CD4-positive, alpha-beta T cell treated with Interleukin-10 for 1 hour (primary cell): ENCODE measurements at places on chromosomes 16 and 17.

DNA sequence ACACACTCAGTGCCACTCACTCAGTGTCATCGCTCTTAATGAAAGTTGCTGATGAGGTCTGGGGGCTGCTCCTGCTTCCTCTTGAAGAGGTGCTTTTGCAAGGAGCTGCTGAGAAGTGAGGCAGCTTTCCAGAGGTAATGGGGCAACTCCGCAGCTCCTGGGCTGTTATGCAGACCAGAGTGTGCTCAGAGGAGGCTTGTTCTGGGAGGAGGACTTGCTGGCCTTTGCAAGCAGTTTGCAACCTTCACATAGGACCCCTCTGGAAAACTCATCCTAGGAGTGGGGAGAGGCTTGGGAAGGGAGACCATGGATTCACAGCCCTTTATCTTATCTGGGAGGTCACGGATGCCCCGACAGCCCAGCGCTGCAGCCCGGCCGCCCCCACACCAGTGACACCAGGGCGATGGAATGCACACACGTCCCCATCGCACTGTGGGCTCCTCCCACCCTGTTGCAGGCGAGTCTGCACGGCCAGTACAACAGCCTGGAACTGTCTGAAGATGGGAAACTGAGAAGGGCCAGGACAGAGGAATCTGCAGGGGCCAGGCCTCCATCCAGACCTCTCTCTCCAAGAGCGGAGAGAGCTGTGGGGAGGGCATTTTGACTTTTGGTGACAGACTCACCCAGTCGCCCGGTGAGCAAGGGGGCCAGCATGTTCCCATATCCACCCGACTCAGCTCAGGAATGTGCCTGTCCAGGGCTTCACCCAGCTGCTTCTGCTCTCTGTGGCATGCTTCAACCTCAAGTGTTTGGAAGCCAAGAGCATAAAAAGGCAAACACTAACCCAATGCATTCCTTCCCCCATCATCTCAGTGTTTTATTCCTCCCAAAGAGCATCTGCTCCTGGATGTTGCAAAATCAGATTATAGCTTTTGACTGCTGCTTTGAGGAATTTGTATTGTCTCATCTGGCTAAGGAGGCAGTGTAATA, 78.6 kb upstream of the ZNF469 start:
- DNase-seq: no peak

- DNase-seq: no peak
Observed at GRCh38 chr17:68800751-68801150, 154.4 kb downstream of the ABCA8 start.

DNA sequence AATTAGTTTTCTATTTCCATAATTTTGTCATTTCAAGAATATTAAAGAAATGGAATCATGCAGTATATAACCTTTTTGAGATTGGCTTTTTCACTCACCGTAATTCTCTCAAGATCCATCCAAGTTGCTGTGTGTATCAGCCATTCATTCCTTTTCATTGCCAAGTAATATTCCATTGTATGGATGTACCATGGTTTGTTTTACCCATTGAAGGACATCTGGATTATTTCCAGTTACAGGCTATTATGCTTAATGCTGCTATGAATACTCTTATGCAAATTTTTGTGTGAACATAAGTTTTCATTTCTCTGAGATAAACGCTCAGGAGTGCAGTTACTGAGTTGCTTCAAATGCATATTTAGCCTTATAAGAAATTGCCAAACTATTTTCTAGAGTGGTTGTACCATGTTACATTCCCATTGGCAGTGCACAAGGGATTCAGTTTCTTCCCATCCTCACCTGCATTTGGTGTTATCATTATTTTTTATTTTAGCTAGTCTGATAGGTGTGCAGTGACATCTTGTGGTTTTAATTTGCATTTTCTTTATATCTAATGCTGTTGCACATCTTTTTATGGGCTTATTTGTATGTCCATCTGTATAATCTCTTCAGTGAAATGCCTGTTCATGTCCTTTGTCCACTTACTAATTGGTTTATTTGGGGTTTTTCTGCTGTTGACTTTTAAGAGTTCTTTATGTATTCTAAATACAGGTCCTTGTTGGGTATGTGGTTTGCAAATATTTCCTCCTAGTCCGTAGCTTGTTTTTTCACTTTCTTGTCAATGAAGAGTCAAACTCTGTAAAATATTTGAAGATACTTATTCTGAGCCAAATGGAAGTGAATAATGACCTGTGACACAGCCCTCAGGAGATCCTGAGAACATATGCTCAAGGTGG, 32.7 kb downstream of the BMERB1 start:
- DNase-seq: peak; percentile 13

DNA sequence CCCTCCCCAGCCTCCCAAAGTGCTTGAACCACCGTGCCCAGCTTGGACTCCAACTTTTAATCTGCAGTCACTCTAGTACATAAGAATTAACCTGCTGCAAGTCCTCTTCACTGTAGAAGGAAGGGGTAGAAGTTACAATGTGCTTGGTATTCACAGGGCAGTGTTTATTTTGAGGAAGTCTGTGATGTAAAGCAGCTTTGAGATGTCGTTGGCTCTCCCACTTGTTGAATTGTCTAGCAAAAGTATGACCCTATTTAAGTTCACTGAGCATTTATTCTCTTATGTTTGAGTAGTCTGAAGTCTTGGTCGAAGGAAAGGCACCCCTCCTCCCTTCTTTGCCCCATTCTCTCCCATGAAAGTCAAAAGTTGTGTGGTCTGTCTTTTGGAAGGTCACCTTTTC, 28.2 kb downstream of the SF3B3 start:
- DNase-seq: no peak

- no peak for DNase-seq
Observed at GRCh38 chr17:60468371-60468770, 46.1 kb downstream of the CHCT1 start.

GRCh38 chr17:67194134-67194533, 50.9 kb downstream of the HELZ start:
- DNase-seq: no peak

- DNase-seq: no peak
Observed at GRCh38 chr16:85869785-85870558, 29.0 kb upstream of the IRF8 start.
